ENCODE measurements at places on chromosomes 6 and 20.
A peak's percentile ranks its signal among the peaks of the same experiment; 100 is the strongest.

- ATAC-seq, result peak; percentile 29
Observed at GRCh38 chr20:25032478-25033264, 25.3 kb downstream of the ACSS1 start.

- no peak for ATAC-seq
Observed at GRCh38 chr6:56856036-56856580, 98.8 kb upstream of the BEND6 start.

GRCh38 chr20:991850-992249 lies 10.3 kb downstream of the RSPO4 start:
- ATAC-seq, result no peak

DNA sequence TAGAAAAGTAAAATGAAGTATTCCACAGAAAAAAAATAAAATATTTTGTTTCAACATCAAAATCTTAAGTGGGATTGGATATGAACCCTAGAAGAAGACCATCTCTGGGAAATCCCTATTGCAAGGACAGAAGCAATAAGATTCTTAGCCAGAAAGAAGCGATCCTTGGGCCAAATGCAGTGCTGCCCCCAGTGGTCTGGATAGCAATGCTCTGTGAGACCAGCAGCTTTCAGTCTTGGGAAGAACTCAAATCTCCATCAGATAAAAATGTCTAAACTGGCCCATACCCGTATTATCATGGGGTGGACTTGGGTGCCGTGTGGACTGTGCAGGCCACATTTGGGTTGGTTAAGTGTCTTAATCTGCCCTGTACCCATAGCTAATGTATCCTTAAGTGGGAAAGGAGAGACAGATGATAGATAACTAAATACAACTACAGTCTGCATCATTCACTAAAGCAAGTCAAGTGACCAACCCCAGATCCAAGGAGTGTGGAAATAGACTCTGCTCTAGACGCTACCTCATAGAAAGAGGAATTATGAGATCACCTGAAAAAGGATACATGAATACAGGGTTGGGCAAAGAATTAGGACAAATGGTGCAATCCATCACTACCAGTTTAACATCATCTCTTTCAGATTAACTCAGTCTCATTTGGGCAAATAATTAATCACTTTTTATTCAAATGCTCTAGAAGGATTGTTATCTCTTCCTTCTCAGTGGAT lies 38.9 kb upstream of the SNAP25 start:
- ATAC-seq, result peak; percentile 52

DNA sequence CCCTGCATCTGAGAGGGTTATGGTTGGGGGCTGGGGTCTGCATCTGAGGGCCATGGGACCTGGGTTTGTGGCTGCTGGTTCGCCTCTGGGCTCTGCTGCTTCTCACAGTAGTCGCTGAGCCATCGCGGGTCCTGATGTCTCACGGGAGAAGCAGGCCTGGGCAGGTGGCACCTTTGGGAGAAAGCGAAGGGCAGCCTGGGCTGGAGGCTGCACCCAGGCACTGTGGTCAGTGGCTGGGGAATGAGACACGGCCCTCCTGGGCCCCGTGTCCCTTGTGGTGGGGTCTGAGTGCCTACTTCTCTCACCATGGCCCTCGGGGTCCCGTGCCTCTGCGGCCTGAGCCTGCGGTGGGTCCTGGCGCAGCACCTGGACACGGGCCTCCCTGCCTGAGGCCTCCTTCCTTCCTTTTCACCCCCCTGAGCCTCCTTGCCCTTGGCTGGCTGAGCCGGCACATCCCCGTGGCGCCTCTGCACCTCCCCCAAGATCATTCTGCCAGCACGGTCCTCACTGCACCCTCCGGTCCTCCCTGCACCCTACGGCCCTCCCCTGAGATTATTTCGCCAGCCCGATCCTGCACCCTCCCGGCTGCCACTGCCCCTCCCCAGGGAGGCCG lies 206.0 kb downstream of the ERMARD start:
- ATAC-seq, result no peak

- ATAC-seq, result no peak
Observed at GRCh38 chr6:20366082-20366830, 35.4 kb upstream of the E2F3 start.

- ATAC-seq, result no peak
Observed at GRCh38 chr6:26597389-26597766, 625 bp downstream of the ABT1 start.

DNA sequence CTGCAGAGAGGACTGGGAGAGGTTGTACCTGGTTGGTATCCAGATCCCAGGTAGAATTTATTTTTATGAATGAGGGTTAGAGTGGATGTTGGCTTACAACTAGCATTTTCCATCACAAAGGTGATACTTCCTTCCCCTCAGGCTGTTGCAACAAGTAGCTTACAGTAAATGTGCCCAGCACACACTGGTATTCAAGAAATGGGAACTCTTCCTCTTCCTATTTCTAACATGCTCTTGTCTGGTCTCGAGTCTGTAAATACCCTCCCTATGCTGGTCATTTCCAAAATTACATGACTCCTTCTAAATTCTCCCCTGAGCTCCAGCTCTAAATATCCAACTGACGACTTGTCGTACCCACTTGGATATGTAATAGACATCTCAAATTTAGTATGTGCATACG lies 90.1 kb upstream of the FOXC1 start:
- no peak for ATAC-seq

DNA sequence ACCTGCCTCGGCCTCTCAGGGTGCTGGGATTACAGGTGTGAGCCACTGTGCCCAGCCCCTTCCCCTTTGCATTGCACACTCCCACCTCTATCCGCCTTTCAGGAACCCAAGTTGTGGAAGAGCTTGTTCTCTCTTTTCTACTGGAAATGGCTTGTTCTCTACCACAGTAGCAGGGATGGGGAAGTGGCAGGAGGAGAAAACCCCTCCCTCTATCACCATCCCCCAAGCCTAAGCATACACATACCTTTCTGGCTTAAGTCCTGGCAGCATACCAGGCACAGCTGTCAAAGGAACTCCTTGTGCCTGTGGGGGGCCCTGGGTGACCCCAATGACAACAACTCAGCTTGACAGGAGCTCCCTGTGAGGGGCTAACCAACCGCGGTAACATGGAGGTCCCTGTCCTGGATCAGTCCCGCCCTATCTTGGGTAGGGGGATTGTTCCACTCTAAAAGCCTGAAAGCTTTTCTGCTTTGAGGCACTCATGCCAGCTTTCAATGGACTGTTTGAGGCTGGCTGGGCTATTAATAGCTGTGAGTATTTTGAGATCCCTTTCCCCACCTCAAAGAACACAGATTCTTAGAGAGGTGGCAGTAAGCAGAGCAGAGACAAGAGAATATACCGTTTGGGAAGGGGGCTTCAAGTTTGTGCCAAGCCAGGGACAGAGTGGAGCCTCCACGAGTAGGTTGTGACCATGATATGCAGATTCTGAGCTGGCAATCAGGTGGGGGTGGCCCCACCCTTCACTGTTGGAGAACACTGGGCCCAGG lies 2.3 kb downstream of the KLHDC3 start:
- ATAC-seq, result no peak
